Liver (tissue), 10 donors: ENCODE measurements at places on chromosomes 5 and 9. TPM values are rescaled to one million over a fixed set of nuclear protein-coding genes. Genes with fewer than 3 reads are reported as not detected.

Gene LRSAM1
- 7.4 TPM for total RNA-seq

GRCh38 chr9:23413541-23413940 is 412.5 kb downstream of the ELAVL2 start:
- no peak overlapping the region for H3K4me3 ChIP-seq
- no peaks in the 10 kb centered on the region for H3K36me3 ChIP-seq
- no peaks in the 10 kb centered on the region for H3K4me1 ChIP-seq
- no peaks in the 10 kb centered on the region for H3K27me3 ChIP-seq
- H3K27ac ChIP-seq = no peak overlapping the region

Gene NEURL1B
- 4.8 TPM for total RNA-seq

Gene PCA3
- total RNA-seq = 0.33 TPM

GRCh38 chr5:92519811-92520632 is 1061.0 kb downstream of the NR2F1-AS1 start:
- H3K36me3 ChIP-seq = no peaks in the 10 kb centered on the region
- H3K27me3 ChIP-seq = no peaks in the 10 kb centered on the region
- DNase-seq = no peak

DNA sequence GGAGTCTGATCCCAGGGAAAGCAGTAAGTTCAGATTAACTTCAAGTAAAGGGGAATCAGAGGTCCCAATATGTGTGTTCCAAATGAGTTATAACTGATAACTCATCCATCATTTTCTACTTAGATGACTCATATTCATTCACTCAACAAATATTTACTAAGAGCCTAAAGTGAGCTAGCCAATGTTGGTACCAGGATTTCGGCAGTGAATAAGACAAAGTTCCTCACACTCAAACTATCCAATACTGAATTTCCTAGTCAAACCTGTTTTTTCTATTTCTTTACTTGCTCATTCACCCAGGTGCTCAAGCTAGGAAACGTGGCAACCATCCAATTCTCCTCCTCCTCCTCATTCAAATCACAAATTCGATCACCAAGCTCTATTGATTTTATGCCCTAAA is 25.8 kb downstream of the FBXW2 start:
- H3K4me1 ChIP-seq = no peaks in the 10 kb centered on the region
- no peaks in the 10 kb centered on the region for H3K27me3 ChIP-seq
- no peak overlapping the region for H3K27ac ChIP-seq
- H3K4me3 ChIP-seq = no peak overlapping the region
- H3K36me3 ChIP-seq = peaks cover 36% of the 10 kb centered on the region
